ENCODE measurements at places on chromosomes 13 and 19.

DNA sequence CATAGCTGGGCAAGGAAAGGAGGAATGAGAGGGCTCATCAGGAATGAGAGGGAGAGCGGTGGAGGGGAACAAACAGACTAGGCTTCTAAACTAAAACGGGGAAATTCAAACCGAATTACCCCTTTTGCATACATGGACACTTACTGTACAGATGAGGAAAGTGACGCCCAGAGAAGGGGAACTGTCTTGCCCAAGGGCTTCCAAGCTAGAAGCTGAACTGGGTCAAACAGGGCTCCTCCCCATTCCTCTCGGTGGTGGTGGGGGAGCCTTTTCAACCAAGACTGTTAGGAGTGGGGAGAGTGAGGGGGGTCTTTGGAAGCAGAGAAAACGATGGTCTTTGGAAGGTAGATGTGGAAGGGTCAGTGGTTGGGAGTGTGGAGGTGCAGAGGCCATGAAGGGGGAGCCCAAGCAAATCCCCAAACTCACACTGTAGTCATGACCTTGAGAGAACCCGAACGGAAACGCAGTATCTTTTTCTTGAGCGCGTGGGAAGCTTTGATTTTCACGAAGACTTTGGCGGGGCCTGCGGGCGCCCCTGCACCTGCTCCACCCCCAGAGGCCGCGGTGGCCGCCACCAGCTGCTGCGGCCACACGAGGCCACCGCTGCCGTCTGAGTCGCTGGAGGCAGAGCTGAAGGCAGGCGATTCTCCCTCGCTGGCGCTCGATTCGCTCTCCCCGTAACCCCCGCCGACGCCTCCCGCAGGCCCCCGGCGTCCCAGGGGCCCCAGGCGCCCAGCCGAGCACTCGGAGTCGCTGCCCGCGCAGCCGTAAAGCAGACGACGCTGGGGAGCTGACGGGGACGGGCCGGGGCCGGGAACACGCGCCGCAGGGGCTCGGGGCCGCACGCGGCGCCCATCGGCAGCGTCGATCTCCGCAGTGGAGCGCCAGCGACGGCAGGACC lies 12.3 kb upstream of the GNG8 start:
- DNase-seq, result no peak

DNA sequence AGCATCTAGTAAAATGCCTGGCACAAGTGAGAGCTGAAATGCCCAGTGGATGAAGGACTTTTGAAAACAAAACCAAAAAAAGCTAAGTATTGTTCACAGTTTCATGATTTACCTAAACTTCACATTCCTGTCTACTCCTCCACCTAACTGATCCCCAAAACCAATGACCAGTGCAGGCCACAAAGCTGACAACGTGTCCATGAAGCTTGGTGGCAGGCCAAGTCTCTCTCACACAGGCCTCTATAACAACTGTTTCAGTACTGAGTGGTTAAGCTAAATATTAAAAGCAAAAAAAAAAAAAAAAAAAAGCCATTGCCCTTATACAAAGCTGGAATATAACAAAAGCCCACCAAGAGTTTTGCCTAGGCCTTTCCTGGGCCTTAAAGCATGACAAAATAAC lies 36.4 kb downstream of the STK24 start:
- no peak for DNase-seq

- DNase-seq, result no peak
These were observed 14.9 kb downstream of the ARID3A start for GRCh38 chr19:940591-941291.

DNA sequence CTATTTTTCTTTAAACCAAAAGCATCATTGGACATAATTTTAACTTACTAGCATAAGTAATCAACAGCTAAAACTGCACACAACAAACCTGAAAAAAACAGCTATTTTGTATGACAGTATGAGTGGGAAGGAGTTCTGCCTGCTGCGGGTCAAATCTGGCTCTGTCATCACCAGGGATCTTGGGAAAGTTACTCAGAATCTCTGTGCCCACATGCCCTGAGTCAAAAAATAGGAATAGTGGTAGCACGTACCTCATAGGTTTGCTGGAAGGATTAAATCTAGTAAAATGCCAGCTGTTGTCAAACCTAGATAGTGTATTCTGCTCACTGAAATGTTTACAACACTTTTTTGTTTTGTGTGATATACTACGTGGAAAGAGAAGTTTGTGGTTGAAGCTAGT lies 1.1 kb downstream of the CLN5 start:
- DNase-seq, result no peak

GRCh38 chr13:47112205-47112902 lies 215.5 kb upstream of the HTR2A start:
- DNase-seq, result no peak

- no peak for DNase-seq
These were observed 467 bp upstream of the CLN5 start for GRCh38 chr13:76991432-76991795.

DNA sequence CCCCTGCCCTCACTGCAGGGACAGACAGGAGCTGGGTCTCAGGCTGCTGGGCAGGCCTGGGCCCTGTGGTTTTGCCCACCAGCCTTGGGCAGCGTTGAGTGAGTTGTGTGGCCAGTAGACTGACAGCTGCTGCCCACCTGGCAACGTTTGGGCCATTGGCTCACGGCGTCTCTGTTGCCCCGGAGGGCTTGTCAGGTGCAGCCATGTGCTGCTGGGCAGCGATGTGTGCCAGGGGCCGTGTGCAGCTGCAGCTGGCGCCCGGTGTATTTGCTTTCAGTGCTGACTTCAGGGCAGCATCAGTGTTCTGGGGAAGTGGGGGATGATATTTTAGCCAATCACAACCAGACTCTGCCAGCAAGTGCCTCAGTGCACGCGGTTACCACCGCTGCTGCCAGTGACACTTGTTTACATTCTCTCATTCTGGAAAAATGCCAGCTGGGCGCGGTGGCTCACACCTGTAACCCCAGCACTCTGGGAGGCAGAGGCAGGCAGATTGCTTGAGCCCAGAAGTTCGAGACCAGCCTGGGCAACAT lies 10.6 kb downstream of the FZR1 start:
- DNase-seq, result peak; percentile 70

DNA sequence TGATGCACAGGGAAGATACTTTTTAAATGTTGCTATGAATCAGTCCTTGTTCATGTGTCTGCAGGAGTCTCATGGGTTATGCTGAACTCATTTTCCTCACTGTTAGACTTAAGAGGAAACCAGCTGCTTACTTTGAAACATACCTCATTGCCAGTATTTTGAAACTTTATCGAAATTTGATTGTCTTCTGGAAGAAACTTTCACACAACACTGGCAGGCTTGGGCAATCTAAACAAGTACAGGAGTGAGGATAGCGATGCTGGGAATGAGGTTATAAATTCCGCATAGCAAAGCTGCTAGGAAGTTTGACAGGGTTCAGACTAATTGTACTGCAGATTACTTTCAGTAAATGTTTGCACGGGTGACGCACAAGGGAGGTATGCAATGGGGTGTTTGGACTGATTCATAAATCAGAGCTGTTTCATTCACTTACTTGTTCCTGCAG lies 245.7 kb downstream of the DNAJC15 start:
- DNase-seq, result peak; percentile 77

- DNase-seq, result peak; percentile 96
These were observed 17.3 kb downstream of the PLD3 start for GRCh38 chr19:40365613-40366401.

Measured in kidney (tissue), 22 donors.